Mesothelial cell of epicardium (in vitro differentiated cells): ENCODE measurements at places on chromosomes 7 and 10. TPM values are rescaled to one million over a fixed set of nuclear protein-coding genes. Genes with fewer than 3 reads are reported as not detected.

CFAP46 gene
- total RNA-seq = 3.1 to 4.1 TPM (median 3.2 TPM) in 3 replicates

GPRIN2 gene
- 19.6 to 20.7 TPM (median 20.3 TPM) in 3 replicates for total RNA-seq

GRCh38 chr10:86224354-86225102, 142.1 kb downstream of the GRID1 start:
- no peaks in the 10 kb centered on the region for H3K36me3 ChIP-seq
- H3K4me3 ChIP-seq = no peak overlapping the region
- H3K4me1 ChIP-seq = no peaks in the 10 kb centered on the region

- H3K36me3 ChIP-seq = peaks cover 45% of the 10 kb centered on the region
- no peak overlapping the region for H3K4me3 ChIP-seq
- H3K4me1 ChIP-seq = peaks cover 7% of the 10 kb centered on the region
- DNase-seq = no peak
- H3K27me3 ChIP-seq = no peaks in the 10 kb centered on the region
Measured at GRCh38 chr10:95253007-95253406, 37.8 kb downstream of the PDLIM1 start.
